Ovary (tissue), 10 donors: ENCODE measurements at places on chromosomes 4 and X. TPM values are rescaled to one million over a fixed set of nuclear protein-coding genes. Genes with fewer than 3 reads are reported as not detected.
A peak's percentile ranks its signal among the peaks of the same experiment; 100 is the strongest.

Gene TRMT2B
- 9.9 TPM for total RNA-seq

Gene TEX13D
- total RNA-seq = not detected

Gene TEX13B
- total RNA-seq = not detected

DNA sequence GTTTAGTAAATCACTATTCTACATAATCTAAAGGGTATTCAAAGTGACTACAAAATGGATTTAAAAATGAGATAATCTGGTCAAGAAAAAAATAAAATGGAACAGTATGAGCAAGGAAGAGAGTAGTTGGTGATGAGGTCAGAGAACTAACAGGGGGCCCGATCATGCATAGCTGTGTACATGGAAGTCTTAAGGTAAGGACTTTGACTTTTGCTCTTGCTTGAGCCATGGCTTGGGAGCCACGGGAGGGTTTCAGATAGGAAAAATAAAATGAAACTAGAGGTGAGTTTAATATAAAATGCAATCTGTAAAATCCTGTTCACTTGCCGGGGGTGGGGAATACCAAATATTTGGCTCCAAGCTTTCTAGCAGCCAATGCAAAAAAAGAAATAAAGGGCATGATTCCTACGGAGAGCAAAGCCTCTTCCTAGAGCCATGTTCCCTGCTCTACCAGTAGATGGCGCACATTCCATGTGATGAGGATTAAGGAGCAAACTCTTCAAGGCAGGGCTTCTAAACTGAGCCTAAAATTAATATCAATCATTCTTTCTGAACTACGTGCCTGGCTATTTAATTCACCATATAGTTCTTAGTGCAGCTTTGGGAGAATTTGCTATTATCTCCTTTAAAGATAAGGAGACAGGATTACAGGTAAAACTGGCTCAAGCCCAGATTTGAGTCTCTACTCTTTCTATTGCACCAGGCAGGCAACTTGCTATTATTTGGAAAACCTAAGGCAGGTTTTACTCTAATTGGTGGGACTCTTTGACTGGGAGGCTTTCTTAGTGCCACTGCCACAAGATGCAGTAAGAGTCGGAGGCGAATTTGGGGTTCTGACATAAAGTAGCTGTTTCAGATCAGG is 6.8 kb upstream of the CLCN5 start:
- DNase-seq = peak; percentile 35

- DNase-seq = no peak
These were observed 10.0 kb downstream of the MSL3 start for GRCh38 chrX:11768039-11768438.

GRCh38 chr4:164503874-164504273 is 250.1 kb upstream of the SMIM31 start:
- DNase-seq = no peak

- no peak for DNase-seq
These were observed 78.3 kb downstream of the FIP1L1 start for GRCh38 chr4:53455766-53456165.

GRCh38 chr4:46931981-46932380 is 22.9 kb upstream of the COX7B2 start:
- DNase-seq = no peak

- no peak for DNase-seq
These were observed 1142.5 kb upstream of the IGFBP7 start for GRCh38 chr4:58252656-58253055.
